ENCODE measurements at places on chromosomes 1 and 21.

GRCh38 chr1:1120096-1120495, 4.2 kb upstream of the C1orf159 start:
- DNase-seq: no peak

DNA sequence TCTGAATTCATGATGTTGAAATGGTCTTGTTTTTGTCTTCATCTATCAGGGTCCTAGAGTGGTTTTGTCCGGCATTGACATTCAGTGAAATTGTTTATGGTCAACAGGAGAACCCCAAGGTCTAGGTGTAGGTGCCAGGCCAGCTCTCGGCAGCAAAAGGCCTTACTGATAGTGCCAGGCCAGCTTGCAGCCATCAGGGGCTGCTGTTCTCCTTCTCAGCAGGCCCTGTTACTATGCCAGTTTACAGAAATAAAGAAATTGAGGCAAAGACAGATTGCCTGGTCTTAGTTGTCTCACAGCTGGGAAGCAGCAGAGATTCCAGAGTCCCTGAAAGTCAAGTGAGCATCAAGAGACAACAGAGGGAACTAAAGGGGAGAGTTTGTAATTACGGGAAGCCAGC, 12.0 kb downstream of the HMGB4 start:
- no peak for DNase-seq

DNA sequence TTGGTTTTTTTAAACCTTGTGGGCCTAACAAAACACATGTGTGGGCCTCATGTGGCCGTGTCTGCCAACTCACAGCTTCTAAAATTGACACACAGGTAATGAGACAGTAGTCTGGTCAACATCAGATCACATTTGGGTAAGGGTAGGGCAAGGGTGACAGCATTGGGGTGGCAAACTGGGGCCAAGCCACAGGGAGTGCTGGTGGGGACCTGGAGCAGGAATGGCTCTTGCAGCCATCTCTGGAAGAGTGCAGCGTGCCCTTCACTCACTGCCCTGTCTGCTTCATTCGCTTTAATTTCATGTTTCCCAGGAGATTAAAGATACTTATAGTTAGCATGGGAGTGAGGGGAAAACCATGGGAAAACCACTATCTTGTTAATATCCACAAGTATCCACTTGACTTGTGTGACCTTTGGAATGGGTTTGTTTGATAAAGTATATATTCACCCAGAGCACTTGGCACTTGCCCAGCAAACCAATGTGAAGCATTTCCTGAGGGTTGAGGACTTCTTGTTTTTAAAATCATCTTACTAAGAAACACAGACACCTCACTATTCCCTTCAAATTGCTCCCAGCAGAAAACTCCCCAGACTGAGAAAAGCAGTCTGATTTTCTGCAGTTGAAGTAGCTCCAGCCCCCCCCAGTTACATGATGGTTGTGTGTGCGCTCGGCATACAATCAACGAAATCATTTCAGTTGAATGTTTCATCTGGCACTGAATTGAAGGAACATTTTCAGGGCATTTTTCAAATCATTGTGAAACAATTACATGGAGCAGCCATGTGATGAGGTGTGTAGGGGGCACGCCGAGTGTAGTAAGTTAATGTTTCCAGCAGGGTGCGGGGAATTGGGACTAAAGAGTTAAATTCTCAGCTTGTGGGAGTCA, 175.7 kb downstream of the VPS13D start:
- DNase-seq: no peak

DNA sequence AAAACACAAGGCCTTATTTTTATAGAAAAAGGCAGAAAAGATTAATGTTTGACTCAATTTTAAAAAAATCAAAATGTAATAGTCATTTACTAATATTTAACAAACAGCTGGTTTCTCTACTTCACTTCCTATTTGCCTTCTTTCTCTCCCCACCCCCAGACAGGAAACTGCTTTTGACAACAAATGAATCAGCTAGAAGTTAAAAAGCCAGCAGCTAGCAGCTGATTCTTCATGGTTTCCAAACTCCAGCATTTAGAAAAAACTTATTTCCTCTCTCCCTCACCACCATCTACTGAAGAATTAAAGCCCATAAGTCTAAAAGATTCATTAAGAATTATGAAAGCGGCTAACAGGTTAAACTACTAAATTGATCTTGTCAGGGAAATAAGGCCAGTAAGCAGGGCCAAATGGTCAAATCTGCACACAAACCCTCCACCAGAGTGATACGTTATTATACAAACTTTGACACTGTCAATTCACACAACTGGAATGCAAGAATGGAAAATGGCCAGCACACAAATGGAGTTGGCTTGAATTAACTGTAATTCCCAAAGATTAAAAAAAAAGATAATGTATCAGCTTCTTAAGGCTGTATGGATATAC, 4.0 kb downstream of the WDR26 start:
- DNase-seq: no peak

DNA sequence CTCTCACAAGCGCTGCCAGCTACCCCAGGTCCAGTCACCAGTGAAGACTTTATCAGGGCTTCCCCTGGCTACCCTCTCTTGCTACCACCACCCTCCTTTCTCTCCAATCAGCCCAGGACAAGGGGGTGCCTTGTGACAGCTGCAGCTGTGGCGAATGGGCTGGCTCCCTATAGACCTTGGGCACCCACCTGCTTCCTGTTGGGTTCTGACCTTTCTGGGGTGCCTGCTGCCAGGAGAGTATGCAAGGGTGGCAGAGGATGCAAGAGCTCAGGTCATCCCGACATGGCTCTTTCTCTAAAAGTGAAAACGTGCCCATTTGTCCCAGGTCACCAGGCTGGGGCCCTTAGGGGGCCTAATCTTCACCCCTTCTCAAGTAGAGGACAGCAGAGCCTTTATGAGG, 6.6 kb downstream of the KLHDC8A start:
- no peak for DNase-seq

GRCh38 chr1:240808381-240808780, 196.4 kb upstream of the GREM2 start:
- DNase-seq: no peak

DNA sequence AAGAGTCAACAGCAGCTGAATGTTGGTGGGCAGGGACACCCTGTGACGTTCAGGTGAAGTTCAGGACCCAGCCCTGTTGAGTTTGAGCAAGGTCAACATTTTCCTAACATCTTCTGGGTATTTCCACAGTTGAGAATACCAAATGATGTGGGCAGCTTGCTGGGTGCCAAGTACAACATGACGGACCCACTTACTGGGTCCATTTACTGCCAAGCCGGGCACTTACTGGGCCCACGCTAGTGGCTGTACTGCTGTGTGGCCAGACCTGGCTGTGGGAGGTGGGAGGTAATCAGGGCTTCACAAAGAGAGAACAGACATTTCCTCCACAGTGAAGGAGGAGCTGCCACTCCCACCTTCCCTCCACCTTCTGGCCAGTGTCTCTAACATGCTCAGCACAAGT, 99.2 kb downstream of the PSMG1 start:
- no peak for DNase-seq

DNA sequence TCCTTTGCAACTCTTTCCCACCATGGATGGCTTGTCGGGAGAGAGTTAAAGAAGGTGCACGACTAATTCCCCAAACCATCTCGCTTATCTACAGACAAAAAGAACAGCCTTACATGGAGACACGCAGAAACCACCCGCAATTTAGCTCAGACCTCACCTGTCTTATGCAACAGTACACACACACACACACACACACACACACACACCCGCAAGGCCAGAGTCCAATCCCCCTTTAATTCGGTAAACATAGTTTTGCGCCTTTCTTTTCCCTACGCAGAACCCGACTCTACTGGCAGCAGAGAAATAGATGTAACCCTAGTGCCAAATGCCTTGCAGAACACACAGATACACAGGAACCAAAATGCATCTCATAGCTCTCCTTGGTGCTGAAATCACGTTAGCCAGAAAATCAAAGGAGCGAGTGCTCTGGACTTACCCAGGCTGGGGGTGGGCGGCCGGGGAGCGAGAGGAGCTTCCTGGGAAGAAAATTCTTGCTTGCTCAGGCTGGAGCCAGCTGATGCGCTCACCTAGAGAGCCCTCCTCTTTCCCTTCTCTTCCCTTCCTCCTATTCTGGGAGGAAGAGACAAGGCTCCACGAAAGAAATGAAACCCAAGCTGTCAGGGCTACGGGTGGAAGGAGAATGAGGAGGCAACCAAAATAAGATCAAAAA, 470 bp downstream of the TNR start:
- no peak for DNase-seq

DNA sequence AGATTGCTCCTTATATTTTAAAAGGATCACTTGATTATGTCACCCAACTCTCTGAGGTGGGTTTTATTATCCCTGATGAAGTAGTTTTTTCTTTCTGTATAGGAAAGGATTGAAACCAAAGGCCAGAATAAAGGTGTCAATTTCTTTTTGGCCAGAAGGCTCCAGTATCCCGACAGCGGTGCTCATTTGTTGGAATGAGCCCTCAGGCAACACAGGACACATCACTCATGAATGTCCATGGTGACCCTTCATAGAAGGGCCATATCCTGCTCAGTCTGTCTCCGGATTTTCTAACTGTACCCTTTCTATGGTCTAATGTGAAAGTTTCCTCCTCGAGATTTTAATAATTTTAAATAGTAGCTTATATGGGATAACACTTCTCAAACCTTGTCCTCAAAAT, 171.3 kb upstream of the USP24 start:
- DNase-seq: no peak

- no peak for DNase-seq
Observed at GRCh38 chr1:183812128-183812527, 7.2 kb downstream of the RGL1 start.

DNA sequence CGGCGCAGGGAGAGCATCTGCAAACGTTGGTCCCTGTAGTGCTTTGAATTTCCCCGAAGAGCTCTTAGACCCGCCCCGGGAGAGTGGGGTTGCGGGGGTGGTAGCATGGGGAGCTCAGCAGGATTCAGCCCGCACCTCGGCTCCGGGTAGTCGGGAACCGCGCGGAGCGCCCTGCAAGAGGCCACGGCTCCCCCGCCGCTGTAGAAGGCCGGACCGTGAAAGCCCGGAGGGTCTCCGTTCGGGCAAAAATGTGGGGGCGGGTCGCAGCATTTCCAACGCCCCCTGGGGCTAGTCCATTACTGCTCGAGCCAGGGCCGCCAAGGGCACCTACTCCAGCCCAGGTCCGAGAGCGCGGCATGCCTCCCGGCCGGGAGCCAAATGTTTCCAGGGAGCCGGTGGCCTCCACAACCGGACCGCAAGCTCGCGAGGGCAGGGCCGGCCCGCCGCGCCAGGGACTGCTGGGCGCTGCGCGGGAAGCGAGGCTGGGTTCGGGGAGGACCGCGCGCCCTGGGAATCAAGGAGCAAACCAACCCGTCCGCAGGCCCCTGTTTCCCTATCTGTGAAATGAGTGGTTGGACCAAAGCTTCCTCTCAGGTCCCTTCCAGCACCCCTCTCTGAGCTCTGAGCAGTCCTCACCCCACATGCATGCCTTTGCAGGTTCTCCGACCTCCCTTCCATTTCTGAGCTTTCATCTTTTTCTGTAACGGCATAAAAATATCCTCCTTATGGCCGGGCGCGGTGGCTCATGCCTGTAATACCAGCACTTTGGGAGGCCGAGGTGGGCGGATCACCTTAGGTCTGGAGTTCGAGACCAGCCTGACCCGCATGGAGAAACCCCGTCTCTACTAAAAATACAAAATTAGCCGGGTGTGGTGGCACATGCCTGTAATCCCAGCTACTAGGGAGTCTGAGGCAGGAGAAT, 775 bp upstream of the TMEM63A start:
- DNase-seq: no peak

- no peak for DNase-seq
Observed at GRCh38 chr1:175367896-175368295, 175.3 kb upstream of the KIAA0040 start.

GRCh38 chr1:111203681-111204200, 3.3 kb upstream of the DENND2D start:
- DNase-seq: peak; percentile 46

DNA sequence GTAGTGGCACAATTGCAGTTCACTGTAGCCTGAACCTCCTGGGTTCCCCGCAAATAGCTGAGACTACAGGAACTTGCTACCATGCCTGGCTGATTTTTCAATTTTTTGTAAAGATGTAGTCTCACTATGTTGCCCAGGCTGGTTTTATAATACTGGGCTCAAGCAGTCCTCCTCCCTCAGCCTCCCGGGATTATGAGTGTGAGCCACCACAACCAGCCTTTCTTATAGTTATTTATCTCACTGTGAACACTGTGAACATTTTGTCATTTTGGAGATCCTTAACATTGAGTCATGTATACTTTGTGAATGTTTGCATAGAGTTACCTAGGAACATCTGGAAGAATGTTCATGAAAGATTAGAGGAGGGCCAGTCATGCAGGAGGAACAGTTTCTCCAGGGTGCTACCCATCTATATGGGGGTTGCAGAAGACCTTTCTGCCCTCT, 127.1 kb upstream of the CACYBP start:
- DNase-seq: no peak

GRCh38 chr1:202192770-202193613, 607 bp upstream of the LGR6 start:
- DNase-seq: peak; percentile 21

DNA sequence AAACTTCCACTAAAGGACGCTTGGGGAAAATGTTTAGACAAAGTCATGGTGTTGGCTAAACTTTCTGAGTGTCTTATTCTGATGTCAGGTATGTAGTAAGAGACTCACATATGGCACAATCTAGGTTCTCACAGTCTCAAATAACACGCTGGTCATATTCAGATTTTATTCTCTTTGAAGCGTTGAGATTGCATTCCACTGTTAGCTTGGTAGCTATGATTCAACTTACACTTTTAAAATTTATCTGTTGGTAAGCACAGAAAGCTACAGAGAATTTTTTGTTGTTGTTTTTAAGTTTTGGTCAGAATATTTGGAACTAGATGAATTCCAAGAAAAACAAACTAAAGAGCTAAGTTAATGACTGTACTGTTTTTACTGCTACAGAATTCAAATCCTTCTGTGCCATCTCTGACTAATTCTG, 126.7 kb downstream of the PRRX1 start:
- no peak for DNase-seq

DNA sequence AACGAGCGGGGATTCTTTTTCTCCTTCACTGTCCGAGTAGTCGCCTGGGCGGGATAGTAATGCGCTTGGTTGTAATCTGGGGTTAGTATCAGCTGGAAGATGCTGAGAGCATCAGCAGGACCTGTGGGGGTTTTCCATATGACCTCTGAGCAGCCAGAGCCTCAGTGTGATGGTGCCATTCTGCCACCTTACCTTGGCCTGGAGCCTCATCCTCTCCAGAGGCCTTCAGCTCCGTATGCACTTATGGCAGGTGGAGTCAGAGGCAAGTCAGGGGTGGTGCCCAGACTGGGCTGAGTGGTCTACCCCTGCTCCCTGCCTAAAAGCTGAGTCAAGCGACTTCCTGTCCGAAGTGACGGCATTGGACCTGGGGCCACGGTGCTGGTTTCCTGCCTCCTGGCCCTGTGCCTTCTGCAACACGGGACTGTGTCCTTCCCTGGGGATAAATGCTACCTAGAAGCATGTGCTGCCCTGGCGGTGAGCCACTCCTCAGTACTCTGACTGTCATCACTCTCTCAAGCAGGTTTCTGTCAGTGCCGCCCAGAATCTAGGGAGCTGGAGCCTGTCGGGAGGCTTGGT, 24.7 kb downstream of the TENT5C start:
- DNase-seq: no peak

Data from activated CD4-positive, CD25-positive, alpha-beta regulatory T cell (primary cell).